ENCODE measurements at places on chromosomes 1 and 21.
A peak's percentile ranks its signal among the peaks of the same experiment; 100 is the strongest.

DNA sequence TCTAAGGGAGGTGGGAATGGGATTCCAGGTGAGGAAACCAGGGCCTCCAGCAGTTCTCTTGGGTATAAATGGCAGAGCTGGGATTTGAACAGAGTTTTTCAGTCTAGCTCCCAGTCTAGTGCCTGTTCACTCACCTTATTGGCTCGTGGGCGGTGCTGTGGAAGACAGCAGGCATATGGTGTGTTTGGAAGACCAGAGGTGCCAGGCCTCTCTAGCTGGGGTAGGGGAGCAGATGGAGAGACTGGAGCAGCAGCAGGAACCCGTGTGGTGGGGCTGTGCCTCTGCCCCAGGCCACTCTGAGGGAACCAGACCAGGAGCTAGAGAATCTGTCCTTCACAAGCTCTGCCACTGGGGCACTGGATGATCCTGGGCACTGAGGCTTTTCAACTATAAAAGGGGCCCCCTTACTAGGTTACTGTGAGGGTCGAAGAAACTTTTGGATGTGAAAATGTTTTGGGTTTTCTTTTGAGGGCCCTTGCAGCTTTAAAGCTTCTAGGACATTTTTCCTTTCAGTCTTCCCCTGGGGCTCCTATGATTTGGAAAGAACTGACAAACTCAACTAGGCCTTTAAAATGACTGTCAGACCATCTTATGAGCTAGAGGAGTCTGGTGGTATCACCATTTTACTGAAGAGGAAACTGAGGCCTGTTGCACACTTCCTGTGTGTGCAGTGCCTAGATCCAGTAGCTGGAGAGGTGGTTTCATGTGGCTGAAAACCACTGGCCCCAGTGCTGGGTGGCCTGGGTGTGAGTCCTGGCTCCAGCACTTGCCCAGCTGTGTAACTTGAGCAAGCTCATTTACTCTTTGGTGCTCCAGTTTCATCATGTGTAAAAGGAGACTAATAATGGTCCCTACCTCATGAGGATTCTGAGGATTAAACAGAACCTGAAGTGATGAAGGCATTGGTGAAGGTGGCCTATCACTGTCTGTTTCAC is 6.1 kb downstream of the DMRTB1 start:
- no peak for DNase-seq

GRCh38 chr1:213083112-213083445 is 32.0 kb downstream of the RPS6KC1 start:
- no peak for DNase-seq

DNA sequence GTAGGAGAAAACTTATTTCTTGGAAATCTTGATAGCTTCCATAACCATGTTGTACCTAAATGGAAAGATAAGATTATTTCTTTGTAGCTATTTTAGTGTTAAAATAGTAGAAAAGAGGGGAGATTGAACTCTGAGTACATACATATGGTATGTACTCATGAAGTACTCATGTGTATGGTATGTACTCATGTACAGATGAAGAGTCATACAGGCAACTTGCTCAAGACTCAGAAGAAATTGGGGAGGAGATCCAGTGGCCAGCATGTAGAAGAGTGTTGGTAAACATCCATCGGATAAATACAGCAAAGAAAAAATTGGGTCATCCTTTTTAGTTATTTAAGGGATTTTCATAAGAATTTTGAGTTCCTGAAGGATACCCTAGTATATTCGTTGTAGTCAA is 29.0 kb downstream of the MDM4 start:
- DNase-seq: no peak

DNA sequence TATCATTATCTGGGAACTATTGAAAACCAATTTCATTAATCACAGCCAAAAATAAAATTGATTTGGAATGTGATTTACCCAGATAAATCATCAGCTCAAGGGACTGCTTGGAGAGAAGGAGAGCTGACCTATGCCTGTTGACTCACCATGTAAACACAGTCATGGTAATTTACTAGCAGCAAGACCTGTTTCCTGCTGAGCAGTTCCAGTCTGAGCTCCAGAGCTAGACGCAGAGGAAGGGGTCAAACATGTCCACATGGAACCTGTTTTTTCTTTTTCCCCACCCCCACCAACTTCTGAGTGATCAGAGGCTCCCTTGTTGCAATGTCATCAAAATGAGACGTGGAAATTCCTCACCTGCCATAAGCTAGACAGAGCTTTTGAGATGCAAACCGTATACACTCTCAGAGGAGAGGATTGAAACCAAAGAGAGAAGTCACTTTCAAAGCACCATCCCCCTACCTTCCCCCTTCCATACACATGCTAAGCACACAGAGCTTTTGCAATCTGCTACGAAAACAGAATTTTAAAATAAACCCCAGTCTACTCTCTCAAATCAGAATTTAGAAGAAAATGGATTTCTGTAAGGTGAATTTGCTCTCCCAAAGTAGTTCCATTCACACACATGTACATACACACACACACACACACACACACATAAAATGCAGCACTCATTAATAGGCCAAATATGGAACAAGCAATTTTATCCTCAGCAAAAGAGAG is 55.9 kb upstream of the PTGFRN start:
- no peak for DNase-seq

GRCh38 chr21:20451046-20451445 is 547.2 kb upstream of the NCAM2 start:
- no peak for DNase-seq

DNA sequence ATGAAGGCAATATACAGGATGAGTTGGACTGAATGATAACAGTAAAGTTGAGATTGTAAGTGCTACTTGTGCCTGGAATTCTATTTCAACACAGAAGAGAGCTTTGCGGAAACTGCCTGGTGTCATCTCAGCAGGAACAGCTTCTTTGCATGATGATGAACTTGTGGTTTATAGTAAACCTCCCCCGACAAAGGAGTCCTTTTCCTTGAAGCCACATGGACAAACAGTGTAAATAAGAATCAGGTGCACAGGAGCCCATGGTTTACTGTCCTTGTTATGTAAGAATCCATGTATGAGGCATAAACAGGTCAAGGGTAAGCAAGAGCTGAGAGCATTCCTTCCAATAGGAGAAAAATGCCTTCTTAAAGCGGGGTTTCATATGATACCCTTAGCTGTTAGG is 66.2 kb downstream of the PCNX2 start:
- DNase-seq: no peak

DNA sequence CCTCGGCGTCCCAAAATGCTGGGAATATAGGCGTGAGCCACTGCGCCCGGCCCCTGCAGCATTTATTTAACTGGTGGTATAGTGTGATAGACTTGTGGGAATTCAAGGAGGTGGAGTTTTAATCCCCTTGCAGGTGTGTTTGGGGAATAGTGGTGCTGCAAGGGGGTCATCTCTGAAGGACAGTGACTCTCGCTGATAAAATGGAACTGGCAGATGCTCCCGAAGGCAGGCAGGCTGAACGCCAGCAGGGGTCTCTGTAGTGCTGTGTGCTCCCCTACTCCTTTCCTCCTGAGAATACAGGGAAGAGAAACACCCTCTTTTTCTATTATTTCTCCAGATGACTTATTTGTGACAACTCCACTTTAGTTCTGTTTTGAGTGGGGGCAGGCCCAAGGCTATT is 4.0 kb downstream of the OSCP1 start:
- DNase-seq: no peak

DNA sequence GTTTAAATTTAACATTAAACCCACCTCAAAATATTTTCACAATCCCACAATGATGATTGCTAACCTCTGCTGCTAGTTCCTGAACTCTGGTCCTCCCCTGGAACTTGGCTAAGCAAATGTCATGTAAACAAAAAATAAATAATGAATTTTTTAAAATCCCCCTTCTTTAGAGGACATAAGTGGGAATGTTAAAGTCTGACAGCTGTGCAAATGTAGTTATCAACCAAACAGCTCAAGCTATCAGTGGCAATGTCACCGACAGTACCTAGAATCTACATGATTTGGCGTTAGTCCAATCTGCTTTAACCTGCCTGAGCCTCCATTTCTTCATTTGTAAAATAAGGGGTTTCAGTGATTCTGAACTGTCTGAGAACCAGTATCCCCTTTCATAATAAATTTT is 67.7 kb downstream of the GDAP2 start:
- DNase-seq: no peak

DNA sequence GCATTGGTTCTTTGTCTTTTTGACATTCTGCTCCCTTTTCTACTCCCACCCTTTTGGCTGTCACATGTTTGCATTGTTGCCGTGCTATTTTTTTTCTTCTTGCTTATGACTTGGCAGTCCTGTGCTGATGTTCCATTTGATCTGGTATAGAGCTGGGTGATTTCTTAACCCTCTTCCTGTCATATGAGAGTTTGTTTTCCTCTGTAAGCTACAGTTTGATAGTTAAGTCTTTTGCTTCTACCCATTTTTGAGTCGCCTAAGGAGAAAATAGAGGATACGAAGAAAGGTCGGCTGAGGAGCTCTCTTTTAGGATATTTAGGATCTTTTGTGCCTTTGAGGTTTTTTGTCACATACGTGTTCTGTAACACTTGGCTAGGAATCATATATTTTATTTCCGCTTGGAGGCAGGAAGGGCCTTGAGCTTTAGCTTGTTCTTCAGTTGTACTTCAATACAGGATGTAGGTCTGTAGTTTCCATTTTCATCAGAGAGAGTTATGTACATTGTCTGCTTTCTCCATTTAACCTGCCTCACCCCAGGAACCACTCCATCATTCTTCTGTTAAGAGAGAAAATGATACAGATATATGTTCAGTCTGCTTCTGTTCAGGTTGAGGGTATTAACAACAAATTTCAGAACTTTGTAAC is 150.7 kb downstream of the BACH1 start:
- no peak for DNase-seq

- DNase-seq: no peak
Observed at GRCh38 chr1:115179397-115180079, 90.2 kb upstream of the TSPAN2 start.

GRCh38 chr21:26351661-26352060 is 181.1 kb upstream of the APP start:
- DNase-seq: no peak

DNA sequence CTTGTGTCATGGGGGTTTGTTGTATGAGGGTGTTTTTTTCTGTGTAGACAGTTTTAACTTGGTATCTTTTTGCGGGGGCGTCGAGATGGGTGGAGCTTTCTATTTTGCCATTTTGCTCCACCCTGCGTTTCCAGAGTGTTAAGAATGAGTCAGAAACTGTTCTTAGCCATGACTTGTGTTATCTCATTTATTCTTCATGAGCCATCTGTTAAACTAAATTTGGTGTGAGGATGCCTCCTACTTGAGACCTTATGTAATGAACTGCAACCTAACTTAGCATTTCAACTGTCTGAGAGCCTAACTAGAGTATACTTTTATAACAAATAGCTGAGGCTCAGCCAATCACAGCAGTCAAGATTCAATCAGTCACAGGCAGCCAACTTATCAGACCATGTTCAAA is 1873.5 kb downstream of the NCAM2 start:
- DNase-seq: no peak

- no peak for DNase-seq
Observed at GRCh38 chr1:8523666-8524206, 205.8 kb downstream of the SLC45A1 start.

DNA sequence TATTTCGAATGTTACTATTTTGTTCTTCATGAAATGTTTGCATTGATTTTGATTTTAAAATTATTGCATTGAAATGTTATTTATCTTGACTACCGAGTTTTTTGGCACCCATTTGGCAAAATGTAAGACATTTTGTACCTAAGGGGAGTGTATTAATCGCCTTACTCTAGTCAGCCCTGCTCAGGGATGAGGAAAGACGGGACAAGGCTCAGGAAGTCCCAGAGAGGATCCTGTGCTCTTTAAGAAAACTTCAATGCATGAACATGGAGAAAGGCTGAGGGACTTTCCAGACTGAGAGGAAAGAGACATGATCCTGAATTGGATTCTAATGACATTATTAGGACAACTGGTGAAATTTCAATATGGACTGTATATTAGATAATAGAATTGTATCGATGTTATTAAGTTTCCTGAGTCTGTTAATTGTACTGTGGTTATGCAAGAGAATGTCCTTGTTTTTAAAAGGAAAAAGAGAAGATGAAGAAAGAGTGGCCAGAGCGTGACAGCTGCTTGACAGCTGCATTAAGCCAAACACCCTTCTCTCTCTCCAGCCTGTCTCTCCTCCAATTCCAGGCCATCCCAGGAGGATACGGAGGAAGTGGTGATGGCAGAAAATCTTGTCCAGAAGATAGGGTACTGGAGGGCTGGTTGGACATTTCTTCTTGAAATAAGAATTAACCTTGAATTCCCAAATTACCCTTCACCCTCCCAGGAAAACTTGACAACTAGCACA is 66.0 kb downstream of the PLEKHA6 start:
- DNase-seq: no peak

- no peak for DNase-seq
Observed at GRCh38 chr1:65267683-65268082, 41.7 kb upstream of the DNAJC6 start.

- no peak for DNase-seq
Observed at GRCh38 chr1:28323720-28324119, 5.1 kb upstream of the MED18 start.

- DNase-seq: no peak
Observed at GRCh38 chr1:17239420-17239819, 9.5 kb upstream of the PADI3 start.

- no peak for DNase-seq
Observed at GRCh38 chr1:182205351-182206022, 144.0 kb upstream of the ZNF648 start.

- no peak for DNase-seq
Observed at GRCh38 chr1:153752571-153753195, 22.5 kb upstream of the SLC27A3 start.

DNA sequence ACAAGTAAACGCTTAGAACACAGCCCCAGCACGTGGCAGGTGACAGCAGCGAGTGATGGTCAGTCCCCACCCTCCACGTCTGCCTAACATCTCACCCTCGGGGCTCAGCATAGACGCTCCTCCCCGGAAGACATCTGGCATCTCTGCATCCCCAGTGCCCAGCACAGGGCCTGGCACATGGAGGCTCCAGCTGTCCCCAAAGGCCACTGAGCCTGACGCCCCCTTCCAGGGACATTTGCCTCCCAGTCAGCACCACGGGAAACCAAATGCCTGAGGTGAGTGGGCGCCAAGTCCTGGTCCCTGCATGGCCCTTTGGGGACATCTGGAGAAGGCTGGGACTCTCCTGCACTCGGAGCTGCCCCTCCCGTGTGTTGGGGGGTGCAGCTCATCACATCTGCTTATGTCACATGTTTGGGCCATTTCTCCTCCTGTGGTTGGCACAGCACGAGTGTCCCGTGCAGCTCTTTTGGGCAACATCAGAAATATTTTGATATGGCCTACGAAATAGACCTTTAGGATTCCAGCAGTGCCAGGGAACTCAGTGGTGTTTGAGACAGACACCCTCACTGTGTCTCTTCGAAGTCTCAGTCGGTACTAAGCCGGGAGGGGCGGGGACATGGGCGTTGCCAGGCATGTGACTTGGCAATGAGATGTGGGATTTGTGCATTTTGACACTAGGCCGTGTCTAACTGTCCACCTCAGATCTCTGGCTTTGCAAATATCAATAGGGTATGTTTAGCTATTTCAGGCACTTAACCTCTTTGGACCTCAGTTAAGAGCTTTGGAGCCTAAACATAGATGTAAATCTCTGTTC is 315.0 kb downstream of the PTPRU start:
- no peak for DNase-seq

GRCh38 chr1:1013105-1013921 is at the start of gene ISG15:
Gene ISG15 (plus strand): TSS chr1:1013497. CDS start chr1:1013574, 77 bp downstream.
- DNase-seq: peak; percentile 67

GRCh38 chr1:230270559-230271281 is 155.4 kb downstream of the PGBD5 start:
- no peak for DNase-seq
